ENCODE measurements at places on chromosomes 1 and 21.

DNA sequence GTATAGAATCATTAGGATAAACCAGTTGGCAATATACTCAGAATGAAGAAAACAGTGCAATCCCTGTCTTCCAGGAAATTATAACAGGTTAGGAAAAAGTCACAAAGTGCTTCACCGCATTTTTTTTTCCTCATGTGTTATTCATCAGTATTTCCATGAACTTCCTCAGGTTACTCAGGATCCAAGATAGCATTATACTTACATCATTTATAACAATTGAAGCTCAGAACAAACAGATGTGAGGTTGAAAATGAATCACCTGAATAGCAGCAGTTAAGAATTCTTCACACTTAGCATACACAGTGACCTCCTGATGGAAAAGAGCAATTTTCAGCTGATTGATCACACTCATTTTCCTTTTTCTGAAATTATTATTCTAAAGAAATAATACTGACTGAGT is 1040.7 kb upstream of the B3GALT2 start:
- DNase-seq: no peak

- DNase-seq: no peak
These were observed 12.3 kb downstream of the TNFRSF1B start for GRCh38 chr1:12179111-12179519.

- no peak for DNase-seq
These were observed 49.8 kb upstream of the PAX7 start for GRCh38 chr1:18580691-18581419.

DNA sequence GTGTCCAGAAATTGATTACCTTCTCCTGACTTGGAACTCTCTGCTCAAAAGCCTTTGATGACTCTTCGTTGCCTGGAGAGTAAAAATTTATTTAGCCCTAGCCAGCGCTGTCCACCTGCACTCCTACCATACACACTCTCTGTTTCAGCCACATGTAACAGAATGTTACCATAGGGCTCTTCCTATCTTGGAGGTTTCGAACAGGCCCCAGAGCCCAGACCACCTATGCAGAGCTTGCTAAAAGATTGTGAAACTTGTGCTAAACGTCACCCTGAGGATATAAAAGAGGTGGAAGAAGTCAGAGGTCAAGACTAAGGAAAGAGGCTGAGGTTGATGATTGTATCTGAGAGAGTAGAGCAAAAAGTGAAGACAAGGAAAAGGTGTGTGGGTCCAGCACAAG is 237.0 kb upstream of the HOOK1 start:
- no peak for DNase-seq

DNA sequence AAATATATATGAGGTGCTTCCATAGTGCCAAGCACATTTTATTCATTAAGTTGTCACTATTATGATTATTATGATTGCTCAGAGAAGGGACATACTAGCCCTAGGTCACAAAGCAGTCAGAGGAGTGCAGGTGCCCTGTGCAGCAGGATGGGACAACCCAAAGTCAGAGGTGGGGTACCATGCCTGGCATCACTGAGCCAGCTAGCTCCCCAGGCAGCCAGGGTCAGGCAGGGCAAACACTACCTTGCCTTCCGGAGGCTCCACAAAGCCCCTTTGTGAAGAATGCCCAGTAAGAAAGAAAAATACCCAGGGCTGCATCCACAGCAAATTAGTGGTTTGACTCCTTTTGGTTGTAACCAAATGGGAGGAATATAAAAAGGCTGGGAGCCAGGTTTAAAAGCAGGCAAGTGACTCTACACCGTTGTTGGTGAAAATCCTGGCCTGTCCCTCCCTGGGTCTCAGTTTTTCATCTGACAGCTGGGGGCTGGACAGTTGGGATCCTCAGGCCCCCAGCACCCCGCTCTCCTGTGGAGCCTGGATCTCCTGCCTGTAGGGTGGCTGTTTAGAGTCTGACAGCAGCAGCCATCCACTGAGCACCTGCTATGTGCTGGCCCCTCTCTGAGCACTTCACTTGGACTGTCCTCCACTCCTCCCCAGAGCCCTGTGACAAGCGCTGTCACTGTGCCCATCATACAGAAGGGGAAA is 98.8 kb downstream of the GLIS1 start:
- peak; percentile 18 for DNase-seq

GRCh38 chr1:119467857-119468668 is 38.9 kb upstream of the HSD3B1 start:
- no peak for DNase-seq

GRCh38 chr1:78918157-78918556 is 88.4 kb downstream of the ADGRL4 start:
- DNase-seq: no peak

- no peak for DNase-seq
These were observed 69.2 kb downstream of the OLFML2B start for GRCh38 chr1:161954466-161954865.

- DNase-seq: no peak
These were observed 77.2 kb downstream of the BCAR3 start for GRCh38 chr1:93604411-93604810.

- no peak for DNase-seq
These were observed 21.9 kb upstream of the PLEKHG5 start for GRCh38 chr1:6513320-6513801.

DNA sequence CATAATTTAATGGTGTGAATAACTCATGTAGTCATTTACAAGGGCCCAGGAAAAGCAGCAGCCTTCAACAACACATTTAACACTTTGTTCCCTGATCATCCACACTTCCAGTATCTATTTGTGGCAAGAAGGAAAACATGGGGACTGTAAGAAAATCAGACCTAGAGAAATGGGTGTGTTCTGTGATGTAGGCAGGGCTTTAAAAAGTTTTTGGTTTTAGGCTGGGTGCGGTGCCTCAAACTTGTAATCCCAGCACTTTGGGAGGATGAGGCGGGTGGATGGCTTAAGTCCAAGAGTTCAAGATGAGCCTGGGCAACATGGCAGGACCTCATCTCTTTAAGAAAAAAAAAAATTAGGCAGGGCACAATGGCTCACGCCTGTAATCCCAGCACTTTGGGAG is 14.2 kb upstream of the WDR47 start:
- DNase-seq: no peak

- DNase-seq: no peak
These were observed 8.3 kb upstream of the PPM1J start for GRCh38 chr1:112723511-112723839.

DNA sequence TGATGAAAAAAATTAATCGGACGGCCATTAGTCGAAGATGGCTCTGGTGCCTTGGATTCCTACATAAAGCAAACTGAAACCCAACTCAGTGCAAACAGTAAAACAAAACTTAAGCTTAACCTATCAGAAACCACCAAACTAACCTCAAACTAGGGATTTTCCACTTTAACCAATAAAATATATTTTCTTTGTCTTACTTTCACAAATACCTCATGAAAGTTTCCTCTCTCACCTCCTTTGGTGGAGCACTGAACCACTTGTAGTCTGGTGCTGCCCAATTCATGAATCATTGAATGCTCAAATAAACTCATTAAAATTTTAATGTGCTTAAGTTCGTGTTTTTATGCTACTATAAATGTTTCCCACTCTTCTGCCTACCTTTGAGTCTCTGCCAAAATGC is 7.0 kb downstream of the ADORA3 start:
- no peak for DNase-seq

DNA sequence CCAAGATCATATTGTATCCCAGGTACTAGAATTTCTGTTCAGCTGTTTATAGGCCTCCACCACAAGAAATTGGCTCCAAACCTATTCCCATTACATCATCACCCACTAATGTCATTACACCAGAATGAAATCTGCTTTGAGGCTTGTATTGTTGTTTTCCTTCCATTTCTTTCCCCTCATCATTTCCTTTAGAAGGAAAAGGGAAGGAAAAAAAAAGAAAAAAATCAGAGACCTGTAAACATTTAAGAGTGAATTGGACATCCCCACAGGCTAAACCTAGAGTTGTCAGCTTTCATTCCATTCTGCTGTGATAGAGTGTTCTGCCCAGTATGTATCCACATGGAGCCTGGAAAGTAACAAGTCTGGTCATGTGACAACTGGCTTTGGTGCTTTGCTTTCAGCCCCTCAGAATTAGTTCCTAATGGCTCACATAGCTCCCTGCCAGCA is 44.6 kb downstream of the NFYC start:
- no peak for DNase-seq

GRCh38 chr1:178188306-178188705 is 94.4 kb downstream of the RASAL2 start:
- no peak for DNase-seq

DNA sequence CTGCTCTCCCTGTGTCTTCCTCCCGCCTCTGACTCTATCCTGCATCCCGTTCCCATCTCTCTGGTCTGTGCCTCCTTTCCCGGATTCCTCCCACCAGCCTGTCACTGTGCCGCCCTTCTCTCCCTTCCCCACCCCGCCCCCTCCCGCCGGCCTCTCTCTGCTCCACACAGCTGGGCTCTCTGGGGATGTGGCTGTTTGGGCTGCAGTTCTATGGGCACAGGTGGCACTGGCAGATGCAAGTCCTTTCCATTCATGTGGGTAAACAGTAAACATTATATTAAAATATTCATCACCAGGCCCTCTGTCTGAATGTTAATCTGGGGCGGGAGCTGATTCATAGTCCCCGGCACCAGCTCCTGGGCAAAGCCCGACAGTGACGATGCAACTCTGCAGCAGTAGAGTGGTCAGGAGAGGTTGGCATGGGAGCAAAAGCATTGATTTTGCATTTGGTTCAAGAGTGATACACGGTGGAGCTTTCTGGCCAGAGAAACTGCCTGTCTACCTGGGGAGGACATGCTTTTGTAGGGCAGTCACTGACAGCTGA is 249.3 kb downstream of the TNR start:
- DNase-seq: no peak

- DNase-seq: no peak
These were observed 8.4 kb upstream of the ATXN7L2 start for GRCh38 chr1:109475261-109475660.

DNA sequence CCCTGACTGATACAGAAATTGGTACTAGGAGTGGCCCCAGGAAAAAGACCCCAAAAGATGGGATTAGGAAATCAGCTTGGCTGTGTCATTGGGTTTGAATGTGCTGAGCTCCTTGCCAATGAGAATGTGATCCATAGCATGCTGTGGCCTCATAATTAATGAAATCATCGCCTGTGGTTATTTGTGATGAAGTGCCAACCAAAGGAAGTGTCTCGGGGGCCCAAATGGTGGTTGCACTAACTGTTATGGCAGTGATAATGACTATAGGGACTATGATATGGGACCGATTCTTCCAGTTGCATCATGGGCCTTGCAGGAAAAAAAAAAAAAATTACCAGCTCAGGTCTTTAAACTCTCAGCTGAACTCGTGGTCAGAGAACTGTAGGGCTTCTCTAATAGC is 15.4 kb upstream of the ZDHHC18 start:
- no peak for DNase-seq

- no peak for DNase-seq
These were observed 15.8 kb downstream of the PRXL2B start for GRCh38 chr1:2602311-2602835.

- peak; percentile 24 for DNase-seq
These were observed 2.7 kb downstream of the HNRNPU start for GRCh38 chr1:244861683-244862082.

- peak; percentile 33 for DNase-seq
These were observed 519 bp downstream of the RERE start for GRCh38 chr1:8816831-8817411.

- no peak for DNase-seq
These were observed 33.6 kb downstream of the ZNF496 start for GRCh38 chr1:247298124-247298481.

DNA sequence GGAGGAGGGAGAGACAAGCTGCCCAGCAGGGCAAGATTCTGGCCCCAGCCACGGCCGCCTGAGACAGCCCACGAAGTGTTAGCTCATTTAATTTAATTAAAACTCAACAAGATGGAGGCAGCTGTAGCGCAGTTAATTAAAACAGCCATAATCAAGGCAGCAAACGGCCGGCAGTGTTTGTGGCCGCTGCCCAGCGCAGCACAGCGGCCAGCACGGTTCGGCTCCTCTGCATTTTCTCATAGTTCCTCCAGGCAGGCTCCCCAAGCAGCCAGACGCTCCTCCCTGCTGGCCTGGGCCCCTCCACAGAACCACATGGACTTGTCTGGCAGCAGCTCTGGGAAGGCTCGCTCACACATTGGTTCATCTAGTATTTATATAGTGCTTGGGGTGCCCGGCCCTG is 40.0 kb downstream of the PTPRF start:
- DNase-seq: no peak

GRCh38 chr1:223444411-223444810 is 51.2 kb downstream of the CCDC185 start:
- DNase-seq: no peak

GRCh38 chr1:193433599-193433998 is 247.2 kb upstream of the B3GALT2 start:
- no peak for DNase-seq

DNA sequence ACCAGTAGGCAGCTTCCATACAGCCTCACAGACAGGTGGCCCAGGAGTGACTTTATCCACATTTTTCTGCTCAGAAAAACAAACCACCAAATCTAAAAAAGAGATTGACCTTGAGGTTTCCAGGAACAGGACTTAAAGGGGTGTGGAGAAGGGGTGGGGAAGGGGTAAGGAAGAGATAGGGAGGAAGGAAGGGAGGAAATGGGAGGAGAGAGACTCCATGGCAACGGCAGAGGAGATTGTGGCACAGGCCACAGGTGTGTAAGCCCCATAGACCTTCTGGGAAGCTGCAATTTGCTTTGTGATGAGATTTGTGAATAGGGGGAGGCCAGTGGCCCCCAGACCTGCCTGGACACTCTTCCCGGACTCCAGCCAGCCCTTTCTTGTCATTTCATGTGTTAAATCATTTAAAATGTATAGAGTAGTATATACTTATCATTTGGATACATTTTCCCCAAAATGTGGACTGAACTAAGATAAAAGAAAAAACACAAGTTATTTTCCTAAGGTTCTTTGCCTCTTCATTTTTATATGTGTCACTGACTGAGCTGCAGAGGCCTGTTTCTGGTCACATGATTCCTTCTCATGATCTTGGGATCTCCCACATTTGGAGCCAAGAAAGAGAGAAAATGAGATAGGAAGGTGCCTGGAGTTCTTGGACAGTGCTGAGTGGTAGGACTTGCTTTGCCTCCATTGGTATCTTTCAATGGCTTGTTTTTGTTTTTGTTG is 55.5 kb downstream of the CLIC6 start:
- DNase-seq: no peak

DNA sequence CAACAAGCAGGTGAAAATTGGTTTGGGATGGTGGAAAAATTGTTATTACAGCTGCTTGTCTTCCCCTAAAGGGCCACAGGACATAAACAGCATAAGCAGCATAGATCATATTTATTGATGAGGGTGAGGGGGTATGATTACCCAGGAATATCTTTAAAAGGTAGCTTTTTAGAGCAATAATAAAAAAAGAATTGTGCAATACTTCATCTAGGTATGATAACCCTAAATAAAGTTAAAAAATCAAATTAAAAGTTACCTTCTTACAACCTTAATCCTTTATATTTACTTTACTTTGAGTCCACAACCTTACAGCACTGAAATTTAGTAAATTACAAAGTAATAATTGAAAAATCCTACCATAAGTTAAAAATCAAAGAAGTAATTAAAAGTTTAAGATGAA is 653.3 kb upstream of the RGS18 start:
- DNase-seq: no peak
